ENCODE measurements at places on chromosomes 5 and 9.

GRCh38 chr9:99966716-99967115 is 60.3 kb downstream of the STX17 start:
- DNase-seq: no peak

DNA sequence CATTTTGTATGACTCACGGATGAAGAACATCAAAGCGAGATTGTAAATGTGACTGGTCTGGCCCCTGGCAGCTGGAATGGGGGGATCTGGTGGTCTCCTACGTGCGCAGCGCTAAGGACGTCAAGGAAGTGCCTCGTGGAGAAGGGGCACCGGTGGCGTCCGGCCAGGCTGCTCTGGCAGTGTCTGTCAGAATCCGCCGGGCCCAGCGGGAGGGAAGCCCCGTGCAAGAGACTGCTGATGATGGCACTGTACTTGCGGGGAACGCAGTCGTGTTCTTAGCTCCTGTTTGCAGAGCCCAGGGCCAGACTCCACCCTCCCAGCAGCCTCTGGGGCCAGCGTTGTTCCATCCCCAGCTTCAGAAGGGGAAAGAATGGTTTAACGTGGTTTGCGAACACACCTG is 75.5 kb downstream of the COL5A1 start:
- DNase-seq: no peak

- DNase-seq: peak; percentile 49
Observed at GRCh38 chr9:15642369-15642962, 89.6 kb downstream of the CCDC171 start.

DNA sequence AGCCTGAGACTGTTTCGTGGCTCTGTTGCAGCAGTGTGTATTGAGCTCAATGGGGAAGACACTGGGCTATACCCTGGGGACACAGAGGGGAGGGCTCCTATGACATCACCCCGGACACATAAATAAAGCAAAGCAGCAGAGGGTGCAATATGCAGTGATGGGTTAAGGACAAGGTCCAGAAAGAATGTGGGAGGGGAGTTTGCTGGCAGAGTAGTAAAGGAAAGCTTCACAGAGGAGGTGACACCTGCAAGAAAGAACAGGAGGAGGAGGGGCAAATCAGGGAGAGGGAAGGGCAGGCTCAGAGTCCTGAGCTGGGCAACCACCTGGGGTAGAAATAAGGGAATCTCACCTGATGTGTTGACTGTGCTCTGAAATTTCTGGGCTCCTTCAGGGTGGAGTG is 35.3 kb upstream of the CDKN2AIPNL start:
- DNase-seq: no peak

- peak; percentile 25 for DNase-seq
Observed at GRCh38 chr9:36039696-36040095, 3.0 kb downstream of the RECK start.

- DNase-seq: no peak
Observed at GRCh38 chr5:179263391-179264052, 81.7 kb downstream of the ADAMTS2 start.

DNA sequence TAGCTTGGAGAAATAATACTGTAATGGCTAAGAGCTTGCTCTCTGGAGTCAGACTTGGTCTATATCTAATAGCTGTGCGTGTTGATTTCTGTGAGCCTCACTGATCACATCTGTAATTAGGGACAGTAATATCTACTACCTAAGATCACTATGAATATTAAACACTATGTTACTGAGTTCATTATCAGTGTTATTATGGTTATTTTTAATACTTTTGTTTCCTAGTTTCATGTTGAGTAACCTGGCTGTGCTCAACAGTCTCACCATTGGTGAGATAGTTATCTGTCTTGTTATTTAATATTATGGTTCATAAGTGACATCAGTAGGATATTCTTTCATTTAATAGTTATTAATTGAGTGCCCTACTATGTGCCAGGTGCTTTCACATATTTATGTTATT is 22.4 kb upstream of the CAVIN4 start:
- no peak for DNase-seq

GRCh38 chr5:145887217-145887616 is 14.4 kb upstream of the GRXCR2 start:
- no peak for DNase-seq

- no peak for DNase-seq
Observed at GRCh38 chr9:94761481-94761880, 35.0 kb downstream of the AOPEP start.

DNA sequence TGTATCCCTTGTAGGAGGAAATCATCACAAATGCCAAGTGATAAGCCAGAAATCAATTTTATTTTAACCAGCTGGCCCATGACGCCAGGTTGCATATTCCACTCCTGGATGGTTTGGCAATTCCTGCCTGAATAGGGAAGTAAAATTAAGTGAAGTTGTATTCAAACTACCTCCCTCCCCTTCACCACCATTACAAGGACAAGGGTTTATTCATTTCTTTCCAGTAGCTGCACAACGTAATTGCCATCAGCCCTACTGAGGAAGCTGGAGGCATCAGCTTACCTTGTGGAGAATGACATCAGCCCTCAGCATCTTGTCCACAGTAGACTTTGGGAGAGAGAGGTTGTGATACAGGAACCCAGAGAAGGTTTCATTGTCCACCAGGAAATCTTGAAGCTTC is 66.6 kb downstream of the ABCA1 start:
- DNase-seq: no peak

DNA sequence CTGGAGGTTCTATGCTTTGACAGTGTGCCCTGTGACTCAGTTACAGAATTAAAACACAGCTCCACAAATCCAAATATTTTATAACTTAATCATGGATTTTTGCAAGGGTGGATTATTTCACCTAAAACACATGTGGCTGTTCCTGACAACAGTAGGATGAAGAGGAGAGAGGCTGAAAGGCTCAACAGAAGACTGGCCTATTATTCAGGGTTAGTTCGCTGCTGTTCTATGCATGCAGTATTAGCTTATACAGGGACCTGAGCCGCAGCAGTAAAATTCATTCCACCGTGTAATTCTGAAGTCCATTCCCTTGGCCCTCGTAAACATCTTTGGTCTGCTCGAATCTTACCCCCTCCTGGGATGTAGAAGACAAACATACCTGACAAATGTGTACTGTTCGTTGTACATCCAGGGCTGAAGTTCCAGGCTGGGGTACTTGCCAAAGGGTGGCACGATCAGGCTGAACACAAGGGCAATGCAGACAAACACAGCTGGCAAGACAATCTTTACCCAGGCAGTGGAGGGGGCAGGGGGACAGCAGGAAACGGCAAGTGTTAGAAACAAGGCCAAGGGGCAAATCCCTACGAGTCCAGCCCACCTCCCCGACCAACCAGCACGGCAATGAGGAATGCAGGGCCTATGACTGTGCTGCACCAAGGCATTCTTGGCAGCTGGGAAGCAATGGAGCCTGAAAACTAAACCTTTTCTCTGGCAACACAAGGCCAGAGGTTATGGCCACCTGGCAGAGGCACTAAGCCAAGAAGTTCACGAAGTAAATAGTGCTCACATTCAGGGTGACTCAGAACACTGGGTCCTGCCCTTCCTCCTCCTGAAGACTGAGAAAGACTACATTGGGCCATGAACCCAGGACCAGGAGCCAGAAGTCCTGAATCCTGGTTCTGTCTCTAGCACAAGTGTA is 46.8 kb downstream of the NIPSNAP3B start:
- no peak for DNase-seq

DNA sequence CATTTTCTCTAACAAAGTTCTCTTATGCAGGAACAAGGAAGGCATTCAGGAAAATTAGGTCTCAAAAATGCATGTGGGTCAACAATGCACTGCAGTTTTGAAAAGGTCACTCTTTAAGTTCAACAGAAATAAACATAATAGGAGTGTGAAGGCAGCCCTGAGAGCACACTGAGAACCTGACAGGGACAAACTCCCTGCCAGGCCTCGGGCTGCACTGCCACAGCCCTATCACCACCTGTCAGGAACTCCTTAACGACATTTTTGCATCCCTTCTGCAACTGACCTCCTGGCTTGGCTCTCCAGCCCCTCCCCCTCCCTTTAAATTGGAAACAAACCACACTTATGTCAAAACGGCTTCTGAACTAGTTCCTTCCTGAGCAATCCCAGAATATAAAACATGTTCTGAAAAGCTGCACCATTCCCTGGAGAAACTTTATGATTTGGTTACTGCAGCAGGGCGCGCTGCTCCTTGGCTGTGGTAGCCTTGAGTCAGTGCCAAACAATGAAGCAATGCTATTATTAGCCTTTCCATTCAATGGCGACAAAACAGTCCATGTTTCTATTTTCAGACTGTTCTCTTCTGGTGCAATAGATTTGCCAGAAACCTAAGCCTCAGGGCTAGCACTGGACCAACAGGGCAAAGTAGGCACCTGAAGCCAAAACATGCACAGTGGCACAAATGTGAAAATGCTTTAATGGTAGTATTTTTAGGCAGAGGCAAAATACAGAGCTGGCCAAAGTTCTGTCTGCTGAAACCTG is 160.1 kb upstream of the ZNF608 start:
- peak; percentile 95 for DNase-seq

DNA sequence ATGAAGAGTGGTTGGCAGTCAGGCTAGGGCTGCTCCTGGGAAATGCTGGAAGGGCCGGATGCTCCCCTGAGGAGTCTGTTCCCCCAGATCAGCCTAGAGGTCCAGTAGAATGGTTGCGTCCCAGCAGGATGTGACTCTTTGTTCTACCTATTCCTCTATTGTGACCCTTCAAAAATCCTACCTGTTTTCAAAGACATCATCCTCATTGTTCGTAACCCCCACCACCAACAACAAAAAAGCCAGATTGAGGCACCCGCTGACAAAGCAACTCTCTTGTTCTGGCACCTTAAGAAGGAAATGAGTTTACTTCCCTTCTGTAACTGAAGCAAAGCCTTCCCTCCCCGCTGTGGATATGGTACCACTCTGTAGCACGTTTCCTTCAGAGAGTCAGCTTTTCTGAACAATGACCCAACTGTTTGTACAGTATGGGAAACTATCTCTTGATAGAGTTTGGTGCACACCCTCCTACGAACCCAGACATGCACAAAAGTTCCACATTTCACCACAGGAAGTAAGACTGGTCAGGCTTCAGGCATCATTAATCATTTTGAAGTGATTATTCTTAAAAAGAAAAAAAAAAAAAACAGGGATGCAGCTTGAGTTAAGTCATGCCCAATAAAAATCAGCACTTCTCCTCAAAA is 207.2 kb downstream of the ENC1 start:
- DNase-seq: no peak

GRCh38 chr9:126316085-126316655 is 10.5 kb upstream of the MVB12B start:
- DNase-seq: no peak

DNA sequence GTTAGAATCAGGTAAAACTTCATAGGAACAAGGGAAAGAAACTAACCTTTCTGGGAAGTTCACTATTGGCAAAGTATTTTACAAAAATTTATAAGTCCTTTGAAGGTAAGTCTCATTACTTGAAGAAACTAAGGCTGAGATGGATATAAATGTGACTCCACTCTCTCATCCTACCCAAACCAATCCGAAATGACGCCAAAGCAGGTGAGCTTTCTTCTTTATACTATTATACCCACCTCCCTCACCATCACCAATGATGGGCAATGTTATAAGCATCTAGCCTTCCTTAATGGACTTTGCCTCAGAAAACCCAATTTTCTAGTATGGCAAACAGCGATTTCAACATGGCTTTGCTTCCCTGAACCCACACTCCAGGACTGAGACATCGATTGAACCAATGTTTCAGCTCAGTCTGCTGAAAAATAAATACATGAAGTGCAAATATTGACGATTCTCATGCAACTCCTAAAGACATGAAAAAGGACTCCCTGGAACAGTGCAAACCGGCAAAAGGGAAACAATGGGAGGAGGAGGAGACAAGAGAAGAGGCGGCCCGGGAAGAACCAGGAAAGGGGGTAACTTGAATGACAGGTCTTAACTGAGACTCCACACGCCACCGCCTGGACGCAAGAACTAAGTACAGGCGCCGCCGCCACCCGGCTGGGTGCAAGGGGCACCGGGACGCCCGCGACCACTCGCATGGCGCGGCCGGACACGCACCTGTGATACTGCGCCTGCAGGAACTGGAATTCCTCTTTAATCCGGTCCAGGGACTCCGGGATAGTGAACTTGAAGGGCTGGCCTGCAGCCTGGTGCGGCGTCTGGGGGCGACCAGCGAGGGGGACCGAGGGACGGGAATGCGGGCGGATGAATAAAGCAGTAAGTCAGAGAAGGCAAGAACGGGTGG is 2.5 kb downstream of the TLE1 start:
- peak; percentile 74 for DNase-seq

GRCh38 chr9:137229903-137230704 is 597 bp upstream of the SLC34A3 start:
- no peak for DNase-seq

DNA sequence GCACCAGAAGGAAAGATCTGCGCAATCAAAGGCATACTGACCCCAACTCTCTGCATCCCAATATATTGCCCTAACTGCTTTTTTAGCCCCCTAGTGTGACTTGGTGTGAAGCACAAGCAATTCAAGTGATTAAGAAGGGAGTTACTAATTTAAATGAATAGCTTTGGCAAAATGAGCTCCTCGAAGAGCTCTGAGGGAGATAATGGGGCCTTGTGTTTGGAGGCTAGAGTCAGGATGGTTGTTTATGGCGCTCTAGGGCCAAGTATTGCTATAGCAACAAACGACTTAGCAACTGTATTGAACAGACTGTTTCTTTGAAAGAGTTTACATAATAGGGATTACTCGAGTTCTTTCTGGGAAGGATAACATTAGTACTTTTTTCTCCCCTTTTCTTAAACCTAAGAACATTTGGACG is 11.5 kb upstream of the C5orf58 start:
- DNase-seq: peak; percentile 93

DNA sequence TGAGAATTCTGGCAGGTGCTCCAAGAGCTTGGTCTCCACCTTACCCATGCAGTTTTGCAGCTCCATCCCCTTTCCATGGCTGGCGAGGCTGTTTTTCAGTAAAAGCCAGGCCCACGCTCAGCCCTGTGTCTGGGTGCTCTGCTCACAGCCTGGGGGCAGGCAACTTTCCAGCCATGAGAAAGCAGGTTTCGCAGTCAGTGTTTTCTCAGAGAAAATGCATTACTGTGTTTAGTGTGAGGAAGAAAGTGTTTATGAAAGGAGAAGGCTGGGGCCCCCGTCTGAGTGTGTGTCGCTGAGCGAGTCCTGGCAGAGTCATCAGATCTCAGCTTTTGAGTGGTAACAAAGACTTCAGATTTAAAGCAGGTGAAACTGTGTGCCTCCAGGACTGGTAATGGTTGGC is 248.1 kb downstream of the IRX1 start:
- DNase-seq: no peak

- no peak for DNase-seq
Observed at GRCh38 chr5:67257500-67257899, 60.9 kb upstream of the CD180 start.

GRCh38 chr5:27475063-27475462 is 436.7 kb upstream of the CDH9 start:
- no peak for DNase-seq

GRCh38 chr9:82022121-82022520 is 33.5 kb downstream of the SPATA31D1 start:
- peak; percentile 41 for DNase-seq
